ENCODE measurements at places on chromosomes 2 and 18. TPM values are rescaled to one million over a fixed set of nuclear protein-coding genes. Genes with fewer than 3 reads are reported as not detected.

SATB2 gene
- 1.7 TPM for total RNA-seq

DNA sequence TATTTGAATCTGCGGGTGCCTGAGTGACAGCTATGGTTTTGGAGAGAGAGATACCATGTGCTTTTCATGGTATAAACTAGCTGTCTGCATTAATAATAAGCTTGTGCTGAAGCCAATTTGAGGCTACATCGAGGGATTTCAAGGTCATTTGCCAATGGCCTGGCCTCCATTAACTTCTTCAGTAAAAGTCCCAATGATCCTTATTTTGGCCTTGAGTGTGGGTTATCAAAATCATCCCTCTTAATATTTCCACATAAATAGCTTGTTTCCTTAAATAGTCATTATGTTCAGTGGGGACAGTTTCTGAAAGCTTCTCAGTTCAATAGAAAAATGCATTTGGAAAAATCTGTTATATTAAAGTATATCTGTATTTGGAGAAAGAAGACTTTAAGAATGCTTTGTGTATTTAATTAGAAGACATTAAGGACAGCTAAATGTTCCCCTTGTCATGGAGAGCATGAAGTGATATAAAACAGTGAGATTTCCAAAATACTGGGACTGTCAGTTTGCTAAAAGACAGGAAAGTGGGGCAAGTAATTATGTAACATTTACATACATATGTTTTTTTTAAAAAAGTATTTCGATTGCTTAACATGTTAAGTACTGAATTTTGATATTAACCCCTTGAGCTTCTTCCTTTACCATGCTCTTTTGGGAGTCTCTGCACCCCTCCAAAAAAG, 355.5 kb upstream of the ZEB2 start:
- DNase-seq: no peak

DNA sequence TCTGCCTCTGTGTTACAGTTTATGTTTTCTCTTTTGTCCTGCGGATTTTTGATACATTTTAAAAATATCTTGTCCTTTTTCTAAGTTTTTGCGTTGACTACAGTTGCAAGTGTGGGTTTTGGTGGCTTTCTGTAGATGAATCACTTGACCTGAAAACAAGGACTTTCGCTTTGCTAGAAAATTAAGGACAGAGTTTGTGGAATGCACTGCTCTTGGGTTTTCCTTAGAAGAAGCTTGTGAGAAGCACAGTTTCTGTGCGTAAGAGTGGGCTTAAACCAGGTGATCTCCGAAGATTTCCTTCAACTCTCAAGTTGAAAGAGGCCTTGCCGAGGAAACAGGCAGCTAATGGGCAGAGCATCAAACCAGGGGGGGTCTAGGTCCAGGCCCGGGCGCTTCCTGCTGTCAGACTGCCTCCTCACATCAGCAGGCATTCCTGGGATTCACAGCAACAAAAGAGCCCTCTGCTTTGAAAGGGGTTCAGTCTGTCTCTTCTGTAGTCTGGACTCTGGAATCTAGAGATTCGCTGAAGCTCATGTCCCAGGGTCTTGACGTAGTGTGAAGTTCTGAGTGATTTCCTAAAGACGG, 17.3 kb downstream of the NCK2 start:
- no peak for DNase-seq

MYCN gene
- 0.40 TPM for total RNA-seq

GRCh38 chr18:13409997-13410396, 191.4 kb downstream of the LDLRAD4 start:
- DNase-seq: no peak

- DNase-seq: no peak
These were observed 79.7 kb downstream of the BCL2L11 start for GRCh38 chr2:111200333-111200881.

- no peak for DNase-seq
These were observed 128.8 kb upstream of the SESTD1 start for GRCh38 chr2:179393481-179393880.

DNA sequence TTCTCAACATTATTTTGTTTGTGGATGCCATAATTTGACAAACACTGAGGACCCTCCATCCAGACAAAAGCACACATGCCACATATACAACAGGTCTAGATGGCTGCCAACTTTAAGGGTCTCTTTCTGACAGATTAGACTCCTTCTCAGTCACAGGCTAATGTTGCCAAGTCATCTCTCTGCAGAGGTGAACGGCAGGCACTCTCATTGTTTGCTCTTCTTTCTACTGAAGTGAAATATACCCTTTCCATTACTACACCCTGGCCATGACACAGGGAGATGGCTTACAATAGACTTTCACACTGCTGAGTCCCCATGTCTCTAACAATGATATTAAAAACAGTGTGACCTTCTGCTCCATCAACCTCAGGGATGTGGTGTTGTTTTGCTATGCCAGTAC, 47.5 kb upstream of the ZNF397 start:
- DNase-seq: no peak

GRCh38 chr18:49866680-49867079, 53.3 kb upstream of the ACAA2 start:
- no peak for DNase-seq

GRCh38 chr2:106530866-106531265, 43.7 kb downstream of the CD8B2 start:
- no peak for DNase-seq

DNA sequence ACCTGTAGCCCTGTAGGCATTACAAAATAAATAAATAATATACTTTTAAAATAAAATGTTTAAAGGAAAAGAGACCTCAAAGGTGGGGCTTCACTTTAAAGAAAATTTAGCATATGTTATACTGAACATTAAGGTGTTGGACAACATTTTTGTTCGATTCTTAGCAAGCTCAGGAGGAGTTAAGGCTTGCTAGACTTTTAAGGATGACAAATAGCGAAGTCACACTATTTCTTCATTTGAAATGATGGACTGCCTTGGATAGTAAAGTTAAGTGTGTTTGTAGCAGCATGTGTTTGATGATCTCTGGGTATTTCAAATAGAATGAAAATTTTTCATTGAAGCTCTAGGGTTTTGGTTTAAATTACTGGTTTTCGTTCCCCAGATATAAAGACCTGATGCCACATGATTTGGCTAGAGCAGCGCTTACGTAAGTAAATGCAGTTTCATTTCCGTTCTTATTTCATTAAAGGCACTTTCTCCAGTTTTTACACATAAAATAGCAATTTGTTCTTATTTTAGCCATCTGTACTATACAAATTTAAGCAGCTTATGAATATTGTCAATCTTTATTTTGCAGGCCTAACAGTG, 24.9 kb downstream of the HADHB start:
- DNase-seq: no peak

NRP2 gene
- total RNA-seq: 8.9 TPM

DNAH6 gene
- 0.34 TPM for total RNA-seq

GRCh38 chr2:223580951-223581350, 21.2 kb downstream of the SCG2 start:
- no peak for DNase-seq

GRCh38 chr2:240567137-240567871, 980 bp upstream of the RNPEPL1 start:
- peak; percentile 56 for DNase-seq

DNA sequence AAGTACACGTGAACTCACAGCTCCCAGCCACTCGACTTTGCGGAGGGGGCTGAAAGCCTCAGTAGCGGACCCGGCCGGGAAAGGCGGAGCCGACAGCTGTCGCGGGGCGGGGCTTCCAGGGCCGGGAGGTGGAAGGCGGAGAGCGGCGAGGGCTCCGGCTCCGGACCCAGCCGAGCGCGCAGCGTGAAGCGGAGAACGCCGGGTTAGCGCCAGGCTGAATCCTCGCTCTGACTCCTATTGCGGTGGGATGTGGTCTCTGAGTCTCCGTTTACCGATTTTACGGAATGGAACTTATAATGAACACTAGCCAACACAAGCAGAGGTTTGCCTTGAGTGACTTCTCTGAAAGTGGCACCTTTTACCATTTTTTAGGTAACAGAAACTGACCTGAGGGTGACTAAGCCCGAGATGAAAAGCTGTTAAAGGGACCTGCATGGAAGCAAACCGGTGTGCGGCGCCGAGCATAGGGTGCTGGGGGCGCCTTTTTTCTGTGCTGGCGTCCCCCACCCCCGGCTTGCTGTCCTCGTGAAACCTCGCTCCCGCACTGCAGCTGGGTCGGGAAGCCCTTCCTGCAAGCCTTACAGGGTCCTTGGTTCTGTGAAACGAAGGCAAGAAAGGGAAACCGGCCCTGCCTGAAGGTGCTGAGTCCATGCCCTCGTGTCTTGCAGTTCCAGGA, 72.9 kb downstream of the EN1 start:
- DNase-seq: peak; percentile 77

POTEI gene
- total RNA-seq: 3.0 TPM

DNA sequence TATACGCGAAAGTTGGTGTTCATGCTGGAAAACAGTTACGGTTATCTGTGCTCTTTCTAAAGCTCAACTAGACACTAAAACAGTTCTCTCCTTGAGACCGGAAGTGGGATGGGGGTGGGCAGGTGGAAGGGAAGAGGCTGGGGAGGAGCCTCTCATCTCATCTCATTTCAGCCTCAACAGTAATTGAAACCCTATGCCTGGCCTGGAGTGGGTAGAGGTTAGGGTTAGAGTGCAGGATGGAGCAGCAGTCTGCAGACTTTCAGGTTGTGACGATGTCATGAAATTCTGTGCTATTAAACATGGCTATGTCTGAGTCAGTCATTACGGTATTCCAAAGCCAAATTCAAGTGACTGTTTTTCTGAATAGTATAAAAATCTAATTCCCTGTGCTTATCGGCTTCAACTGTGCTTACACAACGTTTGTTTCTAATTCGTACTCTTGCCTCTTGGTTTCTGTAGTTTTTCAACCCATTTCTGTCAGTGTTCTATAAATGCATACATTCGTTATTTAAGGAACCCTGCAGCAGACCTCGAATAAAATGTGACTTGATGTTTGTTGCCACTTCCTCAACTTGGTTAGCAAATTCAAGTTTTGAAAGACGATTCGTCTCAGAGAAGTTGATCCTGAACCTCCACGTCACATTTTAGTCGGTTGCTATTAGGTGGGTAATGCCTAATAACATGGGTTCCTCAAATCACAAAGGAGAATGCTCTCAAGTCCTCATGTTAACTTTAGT, 75.8 kb upstream of the TCF7L1 start:
- no peak for DNase-seq

- no peak for DNase-seq
These were observed 162.7 kb downstream of the DYSF start for GRCh38 chr2:71615767-71616730.

HTR2B gene
- 4.3 TPM for total RNA-seq

CRYGD gene
- total RNA-seq: not detected

PLEKHH2 gene
- total RNA-seq: 5.9 TPM

SLC5A7 gene
- 0.17 TPM for total RNA-seq

DNA sequence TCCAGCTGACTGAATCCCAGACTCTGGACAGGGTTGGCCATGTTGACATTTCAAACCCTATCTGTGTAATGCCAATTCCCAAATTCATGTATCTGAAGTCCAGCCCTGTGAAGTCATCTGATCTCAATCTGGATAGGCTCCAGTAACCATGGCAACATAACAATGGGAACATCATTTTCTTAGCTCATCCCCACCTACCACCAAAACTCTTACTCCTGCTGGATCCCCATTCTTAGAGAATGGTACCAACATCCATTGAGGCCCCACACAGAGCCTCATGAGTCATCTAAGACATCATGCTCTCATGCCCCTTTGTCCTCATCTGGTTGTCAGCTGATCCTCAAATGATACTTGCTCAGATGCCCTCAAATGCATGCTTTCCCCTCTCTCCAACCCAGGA, 58.9 kb upstream of the TEX51 start:
- DNase-seq: no peak

MYO7B gene
- 0.29 TPM for total RNA-seq

- DNase-seq: no peak
These were observed 304.6 kb upstream of the LYPD1 start for GRCh38 chr2:132974467-132975095.

NOSTRIN gene
- total RNA-seq: 21.2 TPM

- DNase-seq: peak; percentile 57
These were observed 124.2 kb upstream of the ITGB6 start for GRCh38 chr2:160324161-160324800.

DNA sequence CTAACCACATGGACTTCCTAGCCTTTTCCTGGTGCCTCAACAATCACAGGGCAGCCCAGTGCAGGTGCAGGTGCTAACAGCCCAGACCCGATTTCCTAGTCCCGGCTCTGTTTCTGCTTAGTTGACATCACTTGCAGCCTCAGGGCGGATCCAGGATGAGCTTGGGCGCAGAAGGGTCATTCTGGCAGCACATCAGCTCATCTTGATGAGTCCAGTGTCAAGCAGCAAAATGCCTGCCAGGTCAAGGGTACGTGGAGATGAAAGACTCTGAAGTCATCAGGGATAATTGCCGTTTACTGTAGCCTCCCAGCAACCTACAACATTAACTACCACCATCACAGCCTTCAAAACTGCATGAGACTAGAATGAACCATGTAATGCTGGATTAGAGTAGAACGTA, 39.4 kb upstream of the EFHD1 start:
- no peak for DNase-seq

- DNase-seq: no peak
These were observed 226.8 kb upstream of the RAB6C start for GRCh38 chr2:129752686-129753085.

DNA sequence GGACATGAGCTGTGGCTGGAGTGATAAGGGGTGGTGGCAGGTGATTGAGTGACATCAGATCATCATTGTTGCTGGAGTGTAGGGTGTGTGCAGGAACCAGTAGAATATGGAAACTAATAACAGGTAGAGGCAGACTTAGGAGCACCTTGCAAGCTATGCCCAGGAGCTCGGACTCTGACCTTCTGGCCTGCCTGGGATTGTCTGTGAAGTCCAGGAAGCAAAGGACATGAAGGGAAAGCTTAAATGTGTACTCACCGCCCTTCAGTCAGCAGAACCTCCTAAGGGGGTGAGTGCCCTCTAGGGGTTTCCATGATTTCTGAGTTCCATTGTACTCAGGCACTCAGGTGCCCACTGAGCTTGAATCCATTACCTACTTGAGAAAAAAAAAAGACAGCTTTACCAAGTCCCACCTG, 104.2 kb downstream of the CRIM1 start:
- no peak for DNase-seq

DNA sequence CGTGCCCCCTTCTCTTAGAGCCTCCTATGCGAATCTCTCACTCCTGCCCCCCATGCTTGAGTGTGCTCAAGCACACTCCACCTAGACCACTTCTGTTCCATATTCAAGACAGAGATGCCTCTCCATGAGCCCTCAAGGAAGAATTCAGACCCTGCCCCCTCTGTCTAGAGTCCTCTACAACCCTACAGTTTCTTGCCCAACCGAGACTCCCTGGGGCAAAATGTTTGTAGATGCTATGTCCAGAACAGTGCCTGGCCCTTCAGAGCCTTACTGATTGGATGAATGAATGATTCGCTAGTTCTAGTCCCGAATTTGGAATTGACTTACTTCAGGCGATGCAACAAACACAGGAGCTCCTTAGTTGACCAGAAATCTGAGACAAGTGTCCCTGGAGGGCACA, 8.7 kb downstream of the APCDD1 start:
- no peak for DNase-seq

IGFBP5 gene
- total RNA-seq: 170 TPM

Data from right cardiac atrium (tissue), 5 donors.